GM18507 (cell line): ENCODE measurements at places on chromosomes 3 and 15.

- DNase-seq = no peak
These were observed 271.3 kb upstream of the TPRG1 start for GRCh38 chr3:188900421-188900951.

DNA sequence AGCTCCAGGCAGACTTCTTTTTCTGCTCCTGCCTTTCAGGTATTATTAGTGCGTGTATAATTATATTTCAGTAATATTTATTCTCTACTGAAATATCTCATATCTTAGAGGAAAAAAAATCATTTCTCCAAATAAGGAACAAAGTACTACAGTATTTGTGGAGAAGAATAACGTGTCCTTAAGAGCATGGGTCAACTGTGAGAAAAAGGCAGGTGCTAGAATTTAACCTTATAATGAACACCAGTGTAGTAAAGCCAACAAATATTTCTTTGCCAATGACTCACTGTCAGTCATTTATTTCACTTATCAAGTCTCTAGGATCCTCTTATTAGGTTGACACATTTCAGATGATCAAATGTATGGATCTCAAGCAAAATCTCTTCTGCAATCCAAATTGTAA is 183.4 kb downstream of the GREM1 start:
- no peak for DNase-seq

DNA sequence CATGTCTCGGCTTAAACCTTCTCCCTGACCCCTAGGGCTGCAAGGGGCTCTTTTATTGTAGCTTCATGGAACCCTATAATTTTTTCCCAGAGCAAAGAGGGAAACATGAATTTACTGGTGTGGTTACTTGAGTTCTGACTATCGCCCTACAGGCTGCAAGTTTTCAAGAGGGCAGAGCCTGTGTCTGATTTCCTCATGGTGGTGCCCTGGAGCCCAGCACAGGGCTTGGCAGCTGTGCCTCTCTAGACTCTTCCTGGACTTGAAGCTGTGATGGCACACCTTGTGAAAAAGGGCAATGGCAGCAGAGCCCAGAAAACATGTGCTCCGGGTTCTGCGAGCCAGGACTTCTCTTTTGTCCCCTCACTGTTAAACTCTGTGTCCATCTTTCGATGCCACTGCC is 34.2 kb upstream of the TF start:
- DNase-seq = no peak

- no peak for DNase-seq
These were observed 27.6 kb upstream of the P2RY13 start for GRCh38 chr3:151356794-151357462.

- peak; percentile 60 for DNase-seq
These were observed at the start of gene IL17RD for GRCh38 chr3:57164657-57165573. TSS of gene IL17RD (minus strand) at chr3:57165353. CDS start at chr3:57165286, 67 bp downstream.

DNA sequence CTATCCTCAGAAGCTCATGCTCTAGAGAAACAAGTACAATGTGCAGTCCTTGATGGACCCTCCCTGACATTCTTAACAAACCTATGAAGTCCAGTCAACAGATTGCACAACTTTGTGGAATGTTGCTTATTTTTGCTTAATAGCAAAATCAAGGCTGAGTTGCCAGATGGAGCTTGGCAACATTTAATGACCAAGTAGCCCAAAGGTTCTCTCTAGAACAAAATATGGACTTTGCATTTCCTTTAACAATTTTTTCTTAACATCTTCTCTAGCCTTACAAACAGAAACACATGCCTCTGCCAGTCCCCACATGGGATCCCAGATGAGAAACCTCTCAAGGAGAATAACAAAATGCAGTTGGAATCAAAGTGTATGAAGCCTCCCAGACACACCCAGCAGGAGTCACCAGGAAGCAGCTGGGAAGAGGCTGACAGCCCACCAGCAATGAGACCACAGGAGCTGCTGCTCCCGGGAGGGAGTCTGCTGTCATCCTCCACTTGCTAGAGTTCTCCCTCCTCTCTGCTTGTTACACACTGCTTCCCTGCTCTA is 422.5 kb upstream of the CDIN1 start:
- no peak for DNase-seq

- no peak for DNase-seq
These were observed 58.6 kb downstream of the MME start for GRCh38 chr3:155138677-155139076.

GRCh38 chr15:69394556-69395282 is 19.4 kb upstream of the KIF23 start:
- DNase-seq = peak; percentile 78

DNA sequence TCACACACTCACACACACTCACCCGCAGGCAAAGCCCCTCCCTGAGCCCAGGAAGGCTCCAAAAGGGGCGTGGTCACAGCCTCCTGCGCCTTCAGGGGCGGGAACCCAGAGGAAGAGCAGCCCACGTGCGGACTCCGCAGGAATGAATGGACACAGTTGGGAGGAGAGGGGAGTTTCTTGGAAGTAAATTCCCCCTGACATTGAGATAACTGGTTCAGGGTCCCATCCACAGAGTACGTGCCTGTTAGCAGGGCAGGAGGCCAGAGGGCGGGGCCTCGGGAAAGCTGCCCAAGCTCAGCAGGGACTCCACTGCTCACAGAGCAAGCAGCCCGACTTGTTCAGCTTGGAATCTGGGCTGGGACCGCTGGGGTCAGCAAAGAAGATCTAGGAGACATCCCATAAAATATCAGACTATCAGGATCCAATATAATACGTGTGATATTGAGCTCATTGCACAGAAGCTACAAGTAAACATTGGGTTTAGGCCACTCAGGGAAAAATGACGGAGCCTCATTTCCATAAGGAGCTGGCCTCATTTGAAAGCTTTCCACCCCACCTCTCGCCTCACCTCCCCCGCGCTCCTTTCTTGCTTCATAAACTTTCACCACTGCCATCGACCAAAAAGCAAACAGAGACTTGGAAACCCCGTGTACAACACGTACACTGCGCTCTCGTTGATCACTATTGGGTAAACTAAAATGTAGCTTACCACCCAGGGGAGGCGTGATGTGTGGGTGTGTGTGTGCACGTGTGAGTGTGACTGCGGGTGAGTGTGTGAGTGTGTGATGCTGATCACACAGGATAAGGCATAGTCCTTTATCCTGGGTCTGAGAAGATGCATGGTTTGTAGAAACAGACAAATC is 36.0 kb downstream of the TM2D3 start:
- no peak for DNase-seq

GRCh38 chr3:72950372-72950771 is 46.2 kb upstream of the PPP4R2 start:
- no peak for DNase-seq

GRCh38 chr3:94294806-94295205 is 231.9 kb downstream of the NSUN3 start:
- DNase-seq = no peak

GRCh38 chr3:149763565-149764195 is 11.4 kb upstream of the COMMD2 start:
- no peak for DNase-seq

GRCh38 chr15:56523521-56523920 is 58.6 kb upstream of the MNS1 start:
- no peak for DNase-seq

- DNase-seq = no peak
These were observed 23.2 kb downstream of the HHLA2 start for GRCh38 chr3:108319428-108320082.

DNA sequence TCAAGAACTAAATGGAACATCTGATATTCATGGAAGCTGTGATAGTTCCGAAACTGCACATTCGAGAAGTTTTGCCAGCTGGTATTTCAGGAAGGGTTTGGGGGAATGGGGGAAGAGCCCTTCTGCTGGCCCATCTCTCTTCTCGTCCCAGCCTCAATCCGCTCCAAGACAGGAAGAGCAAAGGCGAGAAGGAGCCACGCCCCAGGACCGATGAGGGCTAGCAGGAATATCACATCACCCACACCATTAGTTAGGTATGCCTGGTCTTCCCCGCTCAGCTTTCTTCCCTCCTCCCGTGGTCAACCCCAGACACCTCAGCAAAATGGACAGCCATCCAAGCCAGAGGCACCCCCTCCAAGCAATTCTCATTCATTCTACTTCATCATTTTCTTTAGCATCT is 14.9 kb upstream of the PCSK6 start:
- DNase-seq = no peak

GRCh38 chr3:190528706-190529105 is 14.8 kb downstream of the IL1RAP start:
- no peak for DNase-seq

DNA sequence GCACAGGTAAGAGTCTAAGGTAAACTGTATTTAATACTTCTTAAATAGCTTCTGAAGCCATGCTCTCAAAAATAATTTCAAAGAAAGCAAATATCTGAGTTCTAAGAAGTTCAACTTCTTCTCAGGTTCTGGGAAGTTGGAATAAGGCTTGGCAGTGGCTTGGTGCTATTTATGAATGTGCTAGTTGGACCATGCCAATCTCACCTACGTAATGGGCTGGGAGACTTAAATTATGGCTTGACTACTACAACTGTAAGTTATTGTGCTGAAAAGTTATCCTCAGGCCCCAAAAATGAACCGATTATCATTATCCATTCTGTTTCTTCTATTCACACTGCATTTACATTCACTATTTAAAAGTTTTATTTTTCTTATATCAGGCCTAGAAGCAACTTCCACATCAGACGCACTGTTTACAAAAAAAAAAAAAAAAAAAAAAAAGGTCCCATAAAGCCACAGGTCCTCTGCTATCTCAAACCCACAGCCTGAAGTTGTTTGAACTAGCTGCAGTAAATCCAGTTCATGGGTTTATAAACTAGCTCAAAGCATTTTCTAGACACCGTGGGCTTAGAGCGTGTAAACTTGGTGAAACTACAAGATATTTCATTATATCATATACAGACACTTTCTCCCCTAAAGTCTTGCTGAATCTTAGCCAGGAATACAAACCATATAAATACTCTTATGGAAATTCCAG is 3.4 kb downstream of the LRIG1 start:
- no peak for DNase-seq

- DNase-seq = no peak
These were observed 11.3 kb upstream of the DLG1 start for GRCh38 chr3:197309528-197310361.

GRCh38 chr3:52005571-52005986 is 9.9 kb upstream of the RPL29 start:
- DNase-seq = no peak

DNA sequence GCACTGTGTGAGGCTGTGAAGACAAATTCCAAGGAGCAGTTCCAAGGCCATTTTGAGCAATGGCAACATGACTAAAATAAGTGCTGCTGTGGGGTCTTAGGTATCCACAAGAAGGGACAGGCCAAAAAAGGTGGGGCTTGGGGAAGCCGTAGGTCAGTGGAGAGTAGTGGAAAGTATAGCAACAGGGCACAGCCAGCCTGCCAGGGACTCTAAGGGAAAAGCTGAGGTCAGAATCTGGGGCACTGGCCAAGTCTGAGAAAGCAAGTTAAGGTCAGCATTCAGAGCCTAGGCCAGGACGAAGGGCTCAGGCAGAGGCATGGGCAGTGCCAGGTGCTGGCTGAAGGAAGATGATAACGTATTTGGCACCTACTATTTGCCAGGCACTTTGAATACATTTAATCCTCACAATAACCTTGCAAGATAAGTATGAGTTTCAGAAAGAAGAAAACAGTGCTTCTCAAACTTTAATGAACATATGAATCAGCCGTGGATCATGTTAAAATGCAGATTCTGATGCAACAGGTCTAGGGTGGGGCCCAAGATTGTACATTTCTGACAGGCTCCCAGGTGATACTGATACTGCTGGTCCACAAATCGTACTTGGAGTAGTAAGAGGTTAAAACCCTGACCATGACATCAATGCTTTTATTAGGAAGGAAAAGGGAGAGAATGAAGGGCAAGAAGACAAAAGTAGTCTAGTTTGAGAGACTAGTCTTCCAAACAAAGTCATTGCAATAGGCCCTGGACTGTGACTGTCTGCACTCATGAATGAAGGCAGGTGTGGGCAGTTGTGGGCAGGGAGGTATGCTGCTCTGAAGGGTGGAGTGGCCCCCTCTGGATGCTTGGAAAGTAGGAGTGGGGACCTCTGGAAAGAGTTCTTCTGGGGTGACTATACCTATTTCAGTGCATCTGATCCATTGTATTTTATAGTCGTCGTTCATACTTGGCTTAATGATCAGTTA is 106.3 kb upstream of the ANKRD28 start:
- DNase-seq = no peak

GRCh38 chr15:38260077-38260476 is 7.4 kb downstream of the SPRED1 start:
- DNase-seq = no peak

DNA sequence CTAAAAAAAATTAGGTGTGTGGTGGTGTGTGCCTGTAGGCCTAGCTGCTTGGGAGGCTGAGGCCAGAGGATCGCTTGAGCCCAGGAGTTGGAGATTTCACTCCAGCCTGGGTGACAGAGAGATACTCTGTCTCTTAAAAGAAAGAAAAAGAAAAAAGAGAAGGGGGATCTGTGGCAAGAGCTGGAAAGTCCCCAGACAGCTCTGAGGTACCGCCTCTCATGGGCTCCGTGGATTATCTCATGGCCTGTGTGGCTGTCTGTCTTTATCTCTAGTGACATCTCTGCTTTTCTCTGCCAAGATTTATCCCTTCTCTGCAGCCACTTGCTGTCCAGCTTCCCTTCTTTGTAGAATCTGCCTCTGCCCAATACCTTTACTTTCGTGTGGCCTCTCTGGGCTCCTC is 5.7 kb downstream of the EXOSC7 start:
- no peak for DNase-seq

- no peak for DNase-seq
These were observed 35.1 kb downstream of the DPH3 start for GRCh38 chr3:16229681-16230080.

DNA sequence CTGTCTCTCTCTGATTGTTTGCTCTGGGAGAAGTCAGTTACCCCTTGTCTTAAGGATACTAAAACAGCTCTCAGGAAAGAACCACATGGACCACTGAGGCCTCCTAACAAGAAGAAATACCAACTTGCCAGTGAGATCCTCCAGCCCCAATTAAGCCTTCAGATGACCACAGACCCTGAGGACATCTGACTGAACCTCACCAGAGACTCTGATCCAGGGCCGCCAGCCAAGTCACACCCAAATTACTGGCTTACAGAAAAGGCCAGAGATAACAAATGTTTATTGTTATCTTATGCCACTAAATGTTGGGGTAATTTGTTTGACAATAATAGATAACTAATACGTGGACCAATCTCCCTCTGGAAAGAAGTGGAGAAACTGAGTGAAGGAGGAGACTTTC is 40.2 kb downstream of the SLC12A8 start:
- DNase-seq = no peak

GRCh38 chr15:39999538-40000200 is 39.3 kb downstream of the SRP14 start:
- DNase-seq = no peak

GRCh38 chr3:49313896-49314688 is 25.8 kb downstream of the USP4 start:
- DNase-seq = no peak
